ENCODE measurements at places on chromosomes 7 and 10.

- no peak for DNase-seq
Observed at GRCh38 chr7:107754642-107755041, 10.7 kb downstream of the CBLL1 start.

DNA sequence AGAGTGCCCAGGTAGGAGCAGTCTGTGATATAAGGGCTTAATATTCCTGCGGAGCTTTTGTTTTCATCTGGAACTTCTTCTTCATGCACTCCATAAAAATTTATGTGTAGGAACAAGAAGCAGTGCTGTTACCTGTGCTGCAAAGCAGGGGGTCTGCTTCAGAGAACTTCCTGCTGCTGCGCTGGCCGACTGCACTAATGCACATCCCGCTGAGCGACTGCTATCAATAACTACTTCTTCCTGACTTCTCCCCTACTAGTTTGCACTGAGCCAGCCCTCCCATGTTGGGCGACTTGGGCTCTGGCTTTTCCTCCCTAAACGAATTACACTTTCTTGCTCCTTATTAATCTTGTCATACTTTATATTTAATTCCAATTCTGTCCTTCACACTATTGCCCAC lies 150.3 kb downstream of the NEBL start:
- no peak for DNase-seq

GRCh38 chr7:151251689-151252560 lies 3.4 kb upstream of the SMARCD3 start:
- no peak for DNase-seq

GRCh38 chr7:96183163-96183670 lies 138.7 kb downstream of the SLC25A13 start:
- no peak for DNase-seq

DNA sequence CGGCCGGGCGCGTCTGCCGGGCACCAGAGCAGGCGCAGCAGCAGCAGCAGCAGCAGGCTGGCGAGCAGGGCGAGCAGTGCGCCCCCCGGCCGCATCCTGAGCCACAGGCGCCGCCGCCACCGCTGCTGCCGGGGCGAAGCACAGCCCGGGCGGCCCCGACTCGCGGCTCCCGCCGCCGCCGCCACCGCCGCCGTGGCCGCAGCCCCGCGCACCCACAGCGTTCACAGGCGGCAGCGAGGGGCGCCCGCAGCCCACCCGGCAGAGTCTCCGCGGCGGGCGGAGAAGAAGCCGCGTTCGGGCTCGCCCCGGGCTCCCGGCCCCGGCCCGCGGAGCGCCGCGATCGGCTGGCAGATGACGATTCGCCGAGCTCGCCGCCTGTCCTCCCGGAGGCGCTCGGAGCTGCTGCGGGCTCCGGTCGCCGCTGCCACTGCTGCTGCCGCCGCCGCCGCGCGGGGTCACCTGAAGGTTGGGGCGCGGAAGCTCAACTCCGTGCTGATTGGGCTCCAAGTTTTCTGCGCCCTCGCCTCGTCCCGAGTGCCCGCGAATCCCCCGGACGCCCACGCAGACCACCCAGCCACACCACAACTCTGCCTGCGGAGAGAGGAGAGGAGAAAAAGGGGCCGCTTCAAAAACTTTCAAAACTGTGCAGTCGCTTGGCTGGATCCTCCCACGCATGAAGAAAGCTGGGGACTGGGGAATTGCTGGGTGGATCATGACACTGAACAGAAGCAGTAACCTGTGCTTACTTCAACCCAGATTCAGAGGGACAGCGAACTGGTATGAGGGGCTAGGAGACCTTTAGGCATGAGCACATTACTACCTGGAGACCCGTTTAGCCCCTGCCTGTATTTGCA lies at the start of gene ST8SIA6:
ST8SIA6 (minus strand) TSS at position 435 of the 854 bp plus-strand sequence; CDS start at position 95, 340 bp downstream.
- DNase-seq = peak; percentile 39

DNA sequence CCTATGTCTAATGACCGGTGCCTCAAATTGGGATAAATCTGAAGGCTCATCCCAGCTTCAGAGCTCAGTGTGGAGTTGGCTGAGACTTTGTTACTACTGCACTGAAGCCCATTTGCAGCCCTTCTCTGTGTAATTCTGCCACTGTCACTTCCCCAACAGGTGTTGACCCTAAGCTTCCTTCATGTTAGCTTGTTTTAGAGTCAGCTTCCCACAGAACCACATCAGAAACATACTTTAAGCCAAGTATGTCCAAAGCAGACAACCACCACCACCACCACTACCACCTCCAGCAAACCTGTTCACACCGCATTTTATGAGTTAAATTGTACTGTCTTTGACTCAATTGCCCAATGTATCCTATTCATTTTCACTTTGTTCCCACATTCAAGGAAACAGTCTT lies 25.2 kb upstream of the GNAT3 start:
- DNase-seq = no peak

All from effector memory CD8-positive, alpha-beta T cell (primary cell).